ENCODE measurements at places on chromosomes 13 and 19.

DNA sequence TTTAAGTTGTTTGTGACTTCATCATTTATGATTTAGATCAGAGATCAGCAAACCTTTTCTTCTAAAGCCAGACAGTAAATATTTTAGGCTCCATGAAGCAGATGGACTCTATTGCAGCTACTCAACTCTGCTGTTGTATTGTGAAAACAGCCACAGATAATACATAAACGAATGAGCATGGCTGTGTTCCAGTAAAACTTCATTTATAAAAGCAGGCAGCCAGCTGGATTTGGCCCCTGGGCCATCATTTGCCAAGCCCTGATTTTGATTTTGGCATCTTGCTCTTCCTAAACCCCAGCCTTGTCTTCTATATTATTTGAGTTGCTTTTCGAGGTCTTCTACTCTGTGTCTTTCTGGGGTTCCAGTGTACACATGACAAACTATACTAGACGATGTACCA, 41.3 kb downstream of the RNASEH2B start:
- DNase-seq = no peak

DNA sequence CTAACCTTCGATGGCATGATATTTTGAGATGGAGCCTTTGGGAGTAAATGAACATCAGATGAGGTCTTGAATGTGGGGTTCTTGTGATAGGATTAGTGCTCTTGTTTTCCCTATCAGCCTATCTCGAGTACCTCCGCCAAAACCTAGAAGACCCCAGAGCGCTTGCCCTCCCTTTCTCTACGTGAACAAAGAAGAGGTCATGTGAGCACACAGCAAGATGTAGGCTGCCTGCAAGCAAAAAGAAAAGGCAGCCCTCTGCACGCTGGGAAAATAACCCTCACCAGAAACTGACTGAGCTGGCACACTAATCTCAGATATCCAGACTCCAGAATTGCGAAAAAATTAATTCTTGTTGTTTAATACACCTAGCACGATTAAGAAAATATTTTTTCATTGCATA, 799.8 kb upstream of the SLC10A2 start:
- DNase-seq = no peak

GRCh38 chr19:52653161-52653560, 15.0 kb upstream of the ZNF83 start:
- DNase-seq = no peak

GRCh38 chr19:40803857-40804782, 5.1 kb downstream of the EGLN2 start:
- DNase-seq = peak; percentile 30

- no peak for DNase-seq
Measured at GRCh38 chr19:10095622-10095947, 6.9 kb downstream of the ANGPTL6 start.

- DNase-seq = no peak
Measured at GRCh38 chr13:96003304-96003703, 49.9 kb downstream of the UGGT2 start.

GRCh38 chr19:8097681-8098567, 45.4 kb downstream of the CCL25 start:
- no peak for DNase-seq

- DNase-seq = no peak
Measured at GRCh38 chr19:46571495-46571894, 29.6 kb upstream of the CALM3 start.

- no peak for DNase-seq
Measured at GRCh38 chr13:24625331-24625731, 54.9 kb upstream of the ATP12A start.

- no peak for DNase-seq
Measured at GRCh38 chr13:28889086-28889732, 69.1 kb downstream of the MTUS2 start.

DNA sequence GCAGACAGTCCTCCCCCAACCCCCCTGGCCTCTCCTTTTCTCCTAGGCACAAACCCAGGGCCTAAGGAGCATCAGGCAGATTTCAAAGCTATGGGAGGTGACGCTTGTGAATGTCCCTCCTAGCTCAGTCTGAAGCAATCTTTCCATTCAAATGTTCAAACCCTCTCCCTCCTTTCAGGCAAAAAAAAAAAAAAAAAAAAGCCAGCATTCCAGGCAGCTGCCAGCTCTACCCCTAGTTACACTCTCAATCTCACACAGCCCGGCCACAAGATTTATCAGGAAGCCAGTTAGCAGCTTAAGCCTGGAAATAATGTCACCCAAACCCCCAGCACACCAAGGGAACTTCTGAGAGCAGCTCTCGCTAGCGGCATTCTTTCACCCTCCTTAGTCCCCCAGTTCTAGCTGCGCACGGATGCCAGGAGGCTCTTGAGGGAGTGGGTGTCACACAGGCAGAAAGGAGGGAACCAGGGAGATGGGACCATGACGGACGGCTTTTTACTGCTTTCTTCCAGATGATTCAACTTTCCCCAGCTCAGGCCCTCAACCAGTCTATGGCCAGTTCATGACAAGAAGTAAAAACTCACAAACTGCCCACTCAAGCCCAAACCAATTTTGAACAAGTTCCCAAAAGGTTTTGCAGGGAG, 6.3 kb downstream of the SH3GL1 start:
- no peak for DNase-seq

DNA sequence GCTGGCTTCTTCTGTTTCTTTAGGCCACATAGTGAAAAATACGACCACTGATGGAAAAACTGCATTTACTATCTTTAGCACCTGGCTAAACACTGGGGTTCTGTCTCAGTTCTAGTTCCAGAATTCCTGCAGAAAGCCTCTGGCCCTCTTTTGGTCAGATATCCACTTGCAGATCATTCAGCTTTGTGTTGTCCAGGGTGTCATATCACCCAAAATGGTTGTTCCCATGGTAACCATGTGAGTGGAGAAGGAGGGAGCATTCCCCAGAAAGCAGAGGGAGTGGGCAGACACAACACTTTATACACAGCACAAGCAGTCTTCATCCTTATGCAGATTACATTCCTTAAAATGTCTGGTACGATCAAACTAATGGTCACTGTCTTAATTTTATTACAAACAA, 73.5 kb downstream of the CAB39L start:
- no peak for DNase-seq

- DNase-seq = no peak
Measured at GRCh38 chr13:110124201-110124940, 182.6 kb downstream of the COL4A1 start.

DNA sequence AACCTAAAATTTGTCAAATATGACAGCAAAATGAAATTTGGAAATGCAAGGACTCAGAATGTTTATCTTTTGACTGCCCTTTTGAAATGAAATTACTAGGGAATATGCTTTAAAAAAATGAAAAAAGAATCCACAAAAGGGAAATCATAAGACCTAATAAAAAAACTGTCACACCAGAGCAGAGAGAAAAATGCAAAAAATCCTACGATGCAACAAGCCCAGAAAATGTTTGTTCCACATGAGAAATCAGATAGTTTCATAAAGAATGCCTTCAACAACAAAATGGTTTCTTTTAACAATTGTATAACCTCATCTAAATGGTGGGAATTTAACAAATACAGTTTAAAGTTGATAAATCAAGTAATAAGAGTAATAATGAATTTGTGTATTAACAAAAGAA, 8.0 kb downstream of the LPAR6 start:
- DNase-seq = no peak

DNA sequence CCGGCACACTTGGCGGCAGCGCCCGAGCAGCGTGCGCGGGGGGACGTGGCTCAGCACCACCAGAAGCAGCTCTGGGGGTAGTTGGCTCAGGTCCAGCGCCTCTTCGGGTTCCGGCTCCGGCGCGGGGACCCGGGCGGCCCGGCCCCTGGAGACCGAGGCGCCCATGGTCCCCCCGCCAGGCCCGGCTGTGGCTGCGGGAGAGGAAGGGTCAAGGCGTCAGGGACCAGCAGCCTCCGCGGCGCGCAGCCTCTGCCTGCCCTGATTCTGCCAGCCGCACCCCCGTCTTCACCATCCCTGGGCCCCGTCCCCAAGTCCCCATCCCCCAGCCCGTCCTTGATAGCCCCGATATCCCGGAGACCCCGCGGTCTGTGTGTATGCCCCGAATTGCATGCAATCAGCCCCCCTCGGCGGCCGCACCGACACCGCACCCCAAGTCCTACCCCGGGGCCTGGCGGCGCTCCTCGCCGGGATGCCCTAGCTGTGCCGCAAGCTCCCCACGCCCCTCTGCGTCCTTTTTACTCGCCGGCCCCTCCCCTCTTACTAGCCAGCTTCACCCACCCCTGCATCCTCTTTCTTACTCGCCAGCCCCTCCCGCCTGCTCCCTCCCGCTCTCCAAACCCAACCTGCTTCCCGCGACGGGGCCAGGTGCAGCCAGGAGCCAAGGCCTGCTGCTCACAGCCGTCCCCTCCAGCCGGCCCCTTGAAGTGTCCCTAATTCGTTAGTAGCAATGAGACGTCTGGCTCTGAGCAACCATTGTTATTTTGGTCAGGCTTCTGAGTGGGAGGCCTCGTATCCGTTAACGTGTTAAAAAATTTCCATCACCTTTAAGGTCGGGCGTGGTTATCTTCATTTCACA, at the start of gene FBXO27:
FBXO27 (minus strand) TSS at position 487 of the 856 bp plus-strand sequence; CDS start at position 165, 322 bp downstream.
- DNase-seq = no peak

DNA sequence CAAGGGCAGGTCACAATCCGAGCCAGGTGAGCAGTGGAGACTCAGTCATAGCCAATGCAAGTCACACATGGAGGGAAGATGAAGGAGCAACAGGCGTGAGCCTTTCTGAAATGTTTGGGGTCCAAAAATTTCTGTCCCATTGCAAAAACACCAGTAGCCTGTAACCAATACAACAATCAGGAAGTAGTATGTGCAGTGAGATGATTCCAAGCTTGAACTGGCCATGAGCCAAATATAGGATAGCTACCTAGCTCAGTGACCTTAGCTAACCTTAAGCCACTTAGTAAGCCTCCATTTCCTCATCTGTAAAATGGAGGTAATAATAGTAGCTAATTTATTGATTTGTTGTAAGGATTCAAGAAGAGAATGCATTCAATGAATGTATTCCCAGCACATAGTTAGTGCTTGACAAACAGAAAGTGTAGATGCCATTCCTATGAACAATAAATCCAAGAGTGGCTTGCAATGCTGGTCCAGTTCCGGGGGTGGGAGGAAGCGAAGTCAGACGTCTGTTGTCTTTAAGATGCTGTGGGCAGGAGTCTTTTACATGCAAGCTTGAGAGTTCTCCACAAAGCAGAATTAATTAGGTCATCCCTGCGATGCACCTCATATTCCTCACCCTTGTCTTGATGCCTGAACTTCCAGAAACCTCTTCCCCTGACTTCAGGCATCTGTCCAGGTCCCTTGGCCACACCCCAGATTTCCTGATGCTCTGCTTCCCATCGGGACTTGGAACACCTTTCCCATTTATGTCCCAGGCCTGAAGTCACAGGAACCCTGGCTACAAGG, 195.7 kb upstream of the UBL3 start:
- DNase-seq = no peak

- DNase-seq = no peak
Measured at GRCh38 chr13:31943591-31943990, 88.0 kb upstream of the FRY start.

DNA sequence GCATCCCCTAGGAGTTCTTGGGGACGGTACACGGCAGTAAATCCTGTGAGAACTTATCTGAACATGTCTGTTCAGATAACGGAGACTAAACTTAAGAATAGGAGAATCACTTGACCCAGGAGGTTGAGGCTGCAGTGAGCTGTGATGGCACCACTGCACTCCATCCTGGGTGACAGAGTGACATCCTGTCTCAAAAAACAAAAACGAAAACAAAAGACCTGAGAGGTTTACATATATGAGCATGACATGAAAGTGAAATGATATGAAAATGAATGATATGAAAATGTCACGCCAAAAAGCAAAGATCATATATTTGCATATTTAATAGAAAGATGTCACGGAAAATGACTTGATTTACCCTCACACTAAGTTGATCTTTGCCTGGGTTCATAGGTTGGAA, 5.8 kb downstream of the ZNF175 start:
- no peak for DNase-seq

- DNase-seq = no peak
Measured at GRCh38 chr13:33128134-33128533, 111.9 kb downstream of the KL start.

GRCh38 chr13:26423629-26424028, 133.9 kb upstream of the WASF3 start:
- no peak for DNase-seq

DNA sequence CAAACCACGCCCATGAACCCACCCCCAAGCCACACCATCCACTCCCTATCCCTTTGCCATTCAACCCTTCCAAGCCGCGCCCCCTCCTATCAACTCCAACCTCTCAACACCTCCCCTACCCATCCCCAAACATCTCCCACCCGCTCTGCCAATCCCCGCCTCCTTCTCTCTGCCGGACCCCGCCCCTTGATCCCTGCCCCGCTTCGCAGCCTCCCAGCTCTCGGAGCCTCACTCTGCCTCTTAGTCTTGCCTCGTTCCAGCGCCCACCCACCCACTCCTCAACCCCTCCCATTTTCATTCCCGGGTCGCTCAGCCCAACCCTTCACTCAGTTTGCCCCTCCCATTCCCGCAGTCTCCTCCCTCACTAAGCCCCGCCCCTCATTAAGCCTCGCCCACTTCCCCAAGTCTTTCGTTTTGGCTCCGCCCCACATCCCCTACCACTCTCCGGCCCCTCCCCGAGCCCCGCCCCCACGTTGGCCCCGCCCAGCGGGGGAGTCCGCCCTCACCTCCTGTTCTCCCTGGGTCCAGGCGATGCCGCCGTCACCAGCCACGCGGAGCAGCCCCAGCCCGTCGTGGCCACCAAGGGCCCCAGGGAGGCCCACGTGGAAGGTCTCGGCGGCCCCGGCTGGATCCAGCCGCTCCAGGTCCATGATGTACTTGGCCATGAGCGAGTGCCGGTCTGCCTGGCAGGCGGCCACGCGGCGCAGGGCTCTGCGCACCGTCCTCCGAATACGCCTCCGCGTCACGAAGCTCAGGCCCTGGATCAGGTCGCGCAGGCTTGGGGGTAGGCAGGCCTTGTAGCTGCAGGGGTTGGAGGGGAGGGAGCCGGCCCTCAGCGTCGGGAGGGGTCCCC, 5.7 kb downstream of the JAK3 start:
- peak; percentile 39 for DNase-seq

- no peak for DNase-seq
Measured at GRCh38 chr13:84894749-84895148, 904.5 kb downstream of the SLITRK6 start.

DNA sequence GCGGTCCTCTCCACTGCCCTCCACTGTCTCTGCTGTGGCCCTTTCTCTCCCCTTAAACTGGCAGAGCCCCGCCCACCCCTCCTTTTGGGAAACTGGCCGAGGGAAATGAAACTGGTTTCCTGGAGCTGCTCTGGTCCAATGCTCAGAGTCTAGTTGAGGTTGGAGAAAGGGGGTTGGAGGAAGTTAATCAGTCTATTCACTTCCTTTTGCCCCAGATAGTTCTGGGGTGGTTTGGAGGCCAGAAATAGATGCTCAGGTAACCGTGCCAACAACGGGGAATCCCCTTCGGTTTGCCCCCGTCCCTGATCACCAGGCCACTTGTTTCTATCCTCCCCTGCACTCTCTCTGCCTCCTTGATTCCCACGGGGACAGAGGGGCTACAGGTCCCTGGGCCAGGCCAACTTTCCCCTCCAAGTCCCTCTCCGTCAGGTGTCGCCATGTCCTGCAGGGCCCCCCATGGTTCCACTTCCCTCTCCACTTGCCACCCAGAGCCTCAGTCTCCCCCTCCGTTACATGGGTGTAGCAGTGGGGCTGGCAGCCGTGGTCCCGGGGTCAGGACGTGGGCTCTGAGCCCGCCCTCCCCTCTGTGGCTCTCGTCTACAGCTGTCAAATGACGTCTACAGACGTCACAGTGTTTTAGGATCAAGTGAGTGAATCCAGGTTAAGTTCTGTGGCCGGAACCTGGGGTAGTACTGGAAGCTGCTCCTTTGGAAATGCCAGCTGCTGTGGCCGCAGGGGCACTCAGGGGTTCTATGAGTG, at the start of gene IL4I1:
IL4I1 (minus strand) TSS at position 25 of the 759 bp plus-strand sequence. CDS start 727 bp downstream, outside the sequence.
- peak; percentile 41 for DNase-seq
